ENCODE measurements at places on chromosomes 2 and 18.

GRCh38 chr2:152415231-152415642 is 80.3 kb downstream of the FMNL2 start:
- DNase-seq: no peak

DNA sequence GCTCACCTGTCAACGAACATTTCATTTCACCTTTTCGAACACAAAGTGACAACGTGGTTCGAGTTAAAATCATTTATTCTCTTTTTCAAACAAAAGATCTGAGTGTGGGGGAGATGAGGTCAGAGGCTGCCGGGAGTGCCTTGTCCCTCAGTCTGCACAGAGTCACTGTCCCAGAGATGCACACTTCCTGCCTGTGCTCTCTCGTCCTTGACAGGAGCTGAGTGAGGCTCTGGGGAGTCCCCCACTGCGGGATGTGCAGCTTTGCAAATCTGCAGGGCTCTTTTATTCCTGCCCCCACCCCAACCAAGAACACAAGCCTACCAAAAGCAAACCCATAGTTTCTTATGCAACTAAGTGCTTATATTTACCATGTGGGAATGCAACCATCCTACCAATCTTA is 497.8 kb downstream of the EIPR1 start:
- no peak for DNase-seq

DNA sequence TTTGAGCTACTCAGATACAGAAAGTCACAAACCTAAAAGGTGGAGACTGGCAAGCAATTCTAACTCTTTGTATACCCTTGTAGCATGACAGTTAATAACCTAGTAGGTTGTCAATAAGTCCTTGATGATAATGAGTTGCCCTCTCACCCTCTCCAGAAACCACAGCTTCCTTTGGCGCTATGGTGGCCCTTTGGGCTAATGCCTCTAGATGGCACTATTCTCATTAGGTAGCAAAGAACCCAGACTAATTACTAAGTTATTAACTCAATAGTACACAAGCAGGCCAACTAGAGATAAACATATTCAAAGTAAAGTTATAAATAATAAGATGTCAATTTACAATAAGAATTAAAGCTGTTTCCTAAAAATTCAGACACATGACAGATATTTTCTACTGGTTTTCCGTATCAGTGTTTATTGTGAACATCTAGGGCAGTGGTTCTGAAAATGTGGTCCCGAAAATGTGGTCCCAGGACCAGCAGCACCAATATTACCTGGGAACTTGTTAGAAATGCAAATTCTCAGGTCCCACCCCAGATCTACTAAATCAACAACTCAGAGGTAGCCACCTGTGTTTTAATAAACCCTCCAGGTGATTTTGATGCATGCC is 41.1 kb downstream of the LDAH start:
- DNase-seq: no peak

DNA sequence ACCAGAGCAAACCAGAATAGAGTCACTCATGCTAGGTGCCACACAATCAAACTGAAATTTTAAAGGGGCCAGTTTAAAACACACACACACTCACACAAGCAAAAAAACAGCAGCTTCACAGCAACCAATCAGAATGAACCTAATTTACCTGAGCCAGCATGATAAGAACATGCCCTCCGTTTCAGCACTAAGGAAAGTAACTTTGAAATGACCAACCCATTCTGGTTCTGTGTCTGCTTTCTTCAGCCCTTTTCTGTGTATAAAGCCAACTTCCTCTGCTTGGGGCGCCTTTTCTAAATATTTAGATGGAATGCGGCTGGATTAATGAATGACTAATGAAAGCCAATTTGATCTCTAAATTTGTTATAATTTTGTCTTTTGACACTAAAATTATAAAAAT is 629.1 kb downstream of the ZEB2 start:
- no peak for DNase-seq

- DNase-seq: no peak
Observed at GRCh38 chr18:2919600-2919999, 72.8 kb downstream of the EMILIN2 start.

DNA sequence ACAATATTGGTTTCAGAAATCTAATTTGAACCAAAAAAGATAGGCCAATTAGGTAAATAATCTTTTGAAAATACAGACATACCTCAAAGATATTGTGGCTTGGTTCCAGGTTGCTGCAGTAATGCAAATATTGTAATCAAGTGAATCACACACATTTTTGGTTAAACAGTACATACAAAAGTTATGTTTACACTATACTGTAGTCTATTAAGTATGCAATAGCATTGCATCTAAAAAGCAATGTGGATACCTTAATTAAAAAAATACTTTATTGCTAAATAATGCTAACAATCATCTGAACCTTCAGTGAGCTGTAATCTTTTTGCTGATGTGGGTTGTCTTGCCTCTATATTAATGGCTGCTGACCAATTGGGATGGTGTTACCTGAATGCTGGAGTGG is 67.3 kb downstream of the KYNU start:
- DNase-seq: no peak

GRCh38 chr18:61001138-61001537 is 332.1 kb upstream of the CDH20 start:
- no peak for DNase-seq

- no peak for DNase-seq
Observed at GRCh38 chr18:67731851-67732250, 215.3 kb upstream of the DSEL start.

- no peak for DNase-seq
Observed at GRCh38 chr2:130805613-130806012, 31.1 kb upstream of the ARHGEF4 start.

DNA sequence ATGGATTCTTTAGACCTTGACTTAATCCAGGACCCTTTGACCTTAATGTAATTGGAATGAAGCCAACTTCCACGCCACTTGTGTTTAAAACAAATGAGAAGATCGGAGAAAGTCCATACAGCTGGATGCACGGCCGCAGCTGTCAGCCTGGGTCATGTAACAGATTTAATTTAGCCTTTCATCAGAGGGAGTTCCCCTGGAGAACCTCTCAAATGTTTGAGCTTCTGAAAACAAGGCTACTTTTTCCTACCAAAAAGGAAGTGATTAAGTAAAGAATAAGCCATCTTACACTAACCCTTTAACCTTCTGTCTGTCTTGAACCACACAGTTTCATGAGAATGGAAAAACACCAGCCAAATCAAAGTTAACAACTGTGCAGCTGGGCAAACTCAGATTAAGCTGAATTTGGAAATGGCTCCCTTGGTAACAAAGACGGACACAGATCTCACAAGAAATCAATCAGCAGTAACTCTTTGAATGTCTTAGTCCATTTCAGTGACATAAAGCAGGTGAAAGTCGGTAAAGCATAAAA is 103.6 kb downstream of the DOCK10 start:
- no peak for DNase-seq

DNA sequence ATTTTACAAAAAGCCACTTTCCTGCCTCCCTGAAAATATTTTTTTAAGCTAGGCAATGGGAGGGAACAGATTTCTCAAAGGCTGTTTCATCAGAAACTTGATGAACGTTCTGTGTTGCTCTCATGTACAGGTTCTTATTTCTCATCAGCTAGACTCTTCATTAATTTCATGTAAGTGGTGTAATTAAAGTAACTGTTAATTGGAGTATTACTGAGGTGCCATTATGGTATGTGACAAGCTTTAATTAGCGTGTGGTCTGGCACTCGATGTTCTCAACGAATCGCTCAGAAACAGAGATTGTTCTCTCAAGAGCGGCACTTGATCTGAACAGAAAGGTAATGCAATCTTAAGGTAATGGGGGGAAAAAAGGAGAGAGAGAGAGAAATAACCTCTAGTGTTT is 81.9 kb upstream of the MYCN start:
- no peak for DNase-seq

- no peak for DNase-seq
Observed at GRCh38 chr2:164692114-164692513, 70.8 kb upstream of the GRB14 start.

DNA sequence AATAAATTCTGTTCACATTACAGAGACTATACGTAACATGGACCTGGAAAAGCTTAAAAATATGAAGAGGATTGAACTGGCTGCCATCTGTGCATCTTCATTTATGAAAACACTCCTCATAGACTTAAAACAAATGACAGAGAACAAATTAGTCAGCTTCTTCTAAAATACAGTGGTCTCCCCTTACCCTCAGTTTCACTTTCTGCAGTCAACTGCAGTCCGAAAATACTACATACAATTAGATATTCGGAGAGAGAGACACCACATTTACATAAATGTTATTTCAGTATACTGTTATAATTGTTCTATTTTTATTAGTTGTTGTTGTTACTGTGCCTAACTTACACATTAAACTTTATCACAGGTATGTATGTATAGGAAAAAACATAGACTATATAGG is 6.5 kb downstream of the RNF103 start:
- DNase-seq: no peak

DNA sequence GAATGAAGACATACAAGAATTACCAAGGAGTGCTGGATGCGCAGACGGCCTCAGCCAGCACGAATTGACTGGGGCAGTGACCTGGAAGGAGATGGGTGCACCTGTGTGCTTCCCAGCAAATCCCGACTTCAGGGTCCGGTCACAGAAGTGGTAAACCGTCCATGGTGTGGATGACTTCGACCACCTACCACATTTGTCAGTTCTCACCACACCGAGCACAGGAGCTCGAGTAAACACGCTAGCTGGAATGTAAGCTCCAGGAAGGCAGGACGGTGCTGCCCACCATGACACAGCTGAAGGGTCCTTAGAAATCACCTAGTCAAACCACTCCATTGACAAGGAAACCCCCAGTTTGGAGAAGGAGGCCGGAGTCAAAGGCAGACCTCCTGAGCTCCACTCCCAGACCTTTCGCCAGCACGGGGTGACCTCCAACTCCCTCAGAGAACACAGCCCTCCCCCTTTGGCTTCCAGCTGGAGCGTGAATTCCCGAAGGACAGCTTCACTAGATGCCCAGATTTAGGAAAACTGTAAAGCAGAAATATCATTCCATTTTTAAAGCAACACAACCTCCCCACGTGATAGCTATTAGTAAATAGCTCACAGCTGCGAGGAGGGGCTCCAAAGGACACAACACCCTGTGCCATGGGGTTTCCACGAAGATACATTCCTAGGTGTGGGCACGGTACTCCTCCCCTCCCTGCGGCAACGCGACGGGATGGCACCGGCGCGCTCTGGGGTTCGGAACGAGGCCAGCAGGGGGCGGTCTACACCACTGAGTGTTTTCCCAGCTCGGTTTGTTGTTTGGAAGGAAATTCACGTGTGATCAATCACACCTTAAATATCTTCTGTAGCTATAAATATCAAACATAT is 34.1 kb upstream of the GNAL start:
- peak; percentile 5 for DNase-seq

DNA sequence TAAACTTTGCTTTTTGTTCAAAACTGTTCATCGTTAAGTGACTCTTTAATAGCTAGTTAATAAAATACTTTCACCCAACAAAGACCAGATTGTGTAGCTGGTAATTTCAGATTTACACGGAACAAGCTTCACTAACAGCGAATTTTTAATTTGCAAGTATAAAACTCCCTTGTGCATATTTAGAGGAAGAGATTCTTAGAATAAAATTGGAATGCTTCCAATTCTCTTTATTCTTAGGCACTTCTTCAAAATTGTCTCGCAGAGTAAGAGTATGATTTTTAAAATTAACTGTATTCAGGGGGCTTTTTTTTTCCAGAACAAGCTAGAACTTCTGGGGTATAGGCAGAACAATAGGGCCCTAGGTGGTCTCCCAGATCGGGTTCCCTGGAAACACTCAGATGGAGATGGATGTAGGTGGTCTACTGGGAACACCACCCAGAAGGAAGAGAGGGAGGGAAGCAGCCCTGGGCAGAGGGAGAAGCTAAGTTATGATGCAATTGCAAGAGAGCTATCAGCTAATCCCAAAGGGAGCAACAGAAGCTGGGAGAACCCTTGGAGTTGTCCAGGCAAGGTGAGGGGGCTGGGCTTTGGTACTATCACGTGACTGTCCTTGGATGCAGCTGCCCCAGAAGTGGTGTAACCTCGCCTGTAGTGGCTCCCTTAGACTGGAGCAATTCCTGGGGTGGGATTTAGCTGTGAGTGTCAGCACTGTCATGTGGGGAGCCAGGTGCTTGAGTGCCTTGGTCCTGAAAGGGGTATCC is 151.7 kb upstream of the ASB18 start:
- DNase-seq: no peak

GRCh38 chr2:54559593-54560145 is 103.5 kb downstream of the SPTBN1 start:
- DNase-seq: no peak

DNA sequence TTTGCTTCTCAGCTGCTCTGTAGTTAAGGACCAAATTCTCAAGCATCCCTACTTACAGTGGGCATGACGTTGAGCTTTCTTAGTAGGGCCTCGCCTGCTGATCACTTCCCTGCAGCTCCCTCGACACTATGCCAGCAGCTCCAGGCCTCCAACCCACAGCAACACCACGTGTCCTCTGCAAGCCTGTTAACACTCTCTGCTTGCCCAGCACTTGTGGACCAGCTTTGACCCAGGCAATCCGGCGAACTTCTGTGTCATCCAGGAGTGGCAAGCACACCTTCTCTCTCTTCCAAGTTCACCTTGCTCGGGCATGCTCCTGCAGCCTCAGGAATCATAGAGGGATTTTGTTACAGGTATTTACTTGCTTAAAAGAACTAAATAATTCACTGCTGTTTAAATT is 138.6 kb upstream of the FHL2 start:
- DNase-seq: no peak

DNA sequence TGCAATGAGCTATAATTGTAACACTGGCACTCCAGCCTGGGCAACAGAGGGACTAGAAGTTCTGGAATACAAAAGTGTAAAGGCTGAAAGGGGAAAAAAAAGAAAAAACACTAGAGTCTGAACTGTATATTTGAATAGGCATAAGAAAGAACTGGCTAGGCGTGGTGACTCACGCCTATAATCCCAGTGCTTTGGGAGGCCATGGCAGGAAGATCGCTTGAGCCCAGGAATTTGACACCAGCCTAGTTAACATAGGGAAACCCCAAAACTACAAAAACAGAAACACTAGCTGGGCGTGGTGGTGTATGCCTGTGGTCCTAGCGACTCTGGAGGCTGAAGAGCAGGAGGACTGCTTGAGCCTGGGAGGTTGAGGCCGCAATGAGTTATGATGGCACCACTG is 70.6 kb downstream of the SAP130 start:
- DNase-seq: no peak
